ENCODE measurements at places on chromosomes 16 and 17.
A peak's percentile ranks its signal among the peaks of the same experiment; 100 is the strongest.

GRCh38 chr17:77676237-77676661 lies 282.3 kb upstream of the TNRC6C start:
- DNase-seq = no peak

DNA sequence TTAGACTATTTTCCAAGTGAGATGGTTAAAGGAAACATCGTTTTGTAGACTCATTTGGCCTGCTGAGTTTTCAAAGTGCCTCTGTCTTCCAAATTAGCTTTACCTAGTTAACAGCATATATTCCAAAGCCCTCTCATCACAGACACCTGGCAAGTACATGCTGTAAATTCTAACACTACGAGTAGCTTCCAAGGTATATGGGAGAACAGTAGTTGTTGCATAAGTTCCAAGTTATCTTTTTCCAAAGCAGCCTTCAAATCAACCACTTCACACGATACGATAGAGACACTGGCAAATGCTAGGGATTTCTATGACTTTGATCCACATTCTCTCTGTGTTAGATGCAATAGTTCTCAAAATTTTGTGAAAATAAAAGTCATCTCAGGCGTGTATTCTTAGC lies 299.3 kb downstream of the CNTNAP4 start:
- DNase-seq = no peak

DNA sequence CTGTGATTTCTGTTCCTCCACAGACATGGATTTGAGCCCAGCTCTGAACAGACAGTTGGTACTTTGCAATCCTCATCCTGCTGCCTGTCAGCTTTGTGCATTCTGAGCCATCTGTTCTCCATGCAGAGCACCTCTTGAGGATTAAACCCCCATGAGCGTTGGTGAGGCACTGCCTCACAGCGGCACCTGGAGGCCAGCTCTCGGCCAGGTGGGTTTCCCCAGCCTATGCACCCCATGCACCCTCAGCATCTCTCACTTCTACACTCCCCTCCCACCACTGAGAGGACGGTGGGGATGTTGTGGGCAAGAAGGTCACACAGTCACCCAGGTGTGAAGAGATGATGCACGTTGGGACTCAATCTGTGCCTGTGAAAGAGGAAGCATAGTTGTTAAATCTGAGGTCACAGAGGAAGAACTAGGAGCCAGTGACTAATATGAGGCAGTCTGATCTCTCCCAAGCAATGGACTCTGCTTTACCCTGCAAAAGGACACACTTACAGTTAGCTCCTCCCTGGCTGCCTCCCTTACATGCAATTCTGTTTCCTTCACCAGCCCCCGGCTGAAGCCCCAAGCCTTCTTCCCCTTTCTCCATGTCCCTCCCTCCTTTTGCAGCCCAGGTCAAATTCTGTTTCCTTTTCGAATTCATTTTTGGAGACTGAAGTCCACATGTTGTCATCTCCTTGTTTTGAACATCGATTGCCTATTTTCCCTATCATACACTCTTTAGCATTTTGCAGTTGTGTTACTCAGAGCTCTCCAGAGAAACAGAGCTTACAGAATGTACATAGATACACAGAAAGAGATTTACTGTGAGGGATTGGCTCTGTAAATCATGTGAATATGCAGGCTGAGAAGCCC lies 58.5 kb downstream of the HS3ST3B1 start:
- DNase-seq = no peak

GRCh38 chr17:75232786-75233185 lies 27.3 kb downstream of the NUP85 start:
- no peak for DNase-seq

DNA sequence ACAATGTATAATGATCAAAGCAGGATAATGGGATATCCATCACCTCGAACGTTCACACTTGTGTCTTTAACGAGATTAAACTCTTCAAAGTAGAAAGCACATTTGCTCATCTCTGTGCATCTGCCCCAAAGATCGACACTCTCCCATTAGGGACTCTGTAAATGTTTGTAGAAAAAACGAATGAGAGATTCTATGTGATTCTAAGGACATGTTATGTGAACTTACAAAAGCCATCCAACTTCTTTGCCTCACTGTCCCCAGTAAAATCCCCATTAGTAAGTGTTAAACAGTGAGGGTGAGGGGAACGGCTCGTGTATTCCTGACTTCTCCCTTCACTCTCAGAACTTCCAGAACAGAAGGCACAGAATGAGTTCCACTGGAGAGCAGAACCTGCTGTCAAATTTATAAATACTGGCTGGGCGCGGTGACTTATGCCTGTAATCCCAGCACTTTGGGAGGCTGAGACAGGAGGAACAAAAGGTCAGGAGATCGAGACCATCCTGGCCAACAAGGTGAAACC lies 134.1 kb downstream of the WSCD1 start:
- DNase-seq = no peak

DNA sequence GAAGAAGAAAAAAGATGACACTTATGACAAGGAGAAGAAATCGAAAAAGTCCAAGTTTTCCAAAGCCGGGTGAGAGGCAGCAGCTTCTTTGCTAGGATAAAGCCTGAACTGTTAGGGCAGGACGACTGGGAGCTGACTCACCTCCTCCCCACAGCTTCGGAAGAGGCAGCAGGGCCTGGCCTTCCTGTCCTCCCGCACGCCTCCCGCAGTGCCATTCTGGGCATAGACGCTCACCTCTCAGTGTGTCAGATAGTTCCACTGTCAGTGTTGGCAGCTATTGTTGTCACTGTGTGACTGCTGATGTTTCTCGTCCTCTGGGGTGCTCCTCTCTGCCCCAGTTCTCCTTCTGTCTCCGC lies 12.6 kb downstream of the UBN1 start:
- peak; percentile 9 for DNase-seq

GRCh38 chr17:42282478-42283080 lies 5.7 kb upstream of the STAT5A start:
- no peak for DNase-seq

DNA sequence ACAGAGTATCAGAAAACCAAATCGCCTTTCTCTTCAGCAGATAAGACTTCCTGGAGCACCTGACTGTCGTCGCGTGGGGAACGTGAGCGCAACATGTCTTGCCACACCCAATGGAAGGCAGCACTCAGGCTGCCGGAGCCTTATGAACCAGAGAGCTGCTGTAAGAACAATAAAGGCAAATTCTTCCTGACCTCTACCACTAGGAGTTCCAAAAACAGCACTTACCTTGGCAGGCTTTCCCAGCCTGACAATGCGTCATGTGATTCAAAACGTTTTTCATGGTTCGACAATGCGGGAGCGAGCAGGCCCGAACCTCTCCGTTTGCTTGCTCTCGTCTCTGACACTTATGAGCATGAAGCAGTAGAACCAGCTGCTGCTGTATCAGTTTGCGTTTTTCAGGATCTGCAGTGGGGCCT lies 75.8 kb upstream of the TRAP1 start:
- DNase-seq = no peak

- DNase-seq = peak; percentile 50
Measured at GRCh38 chr16:84065536-84066132, 23.0 kb upstream of the SLC38A8 start.

DNA sequence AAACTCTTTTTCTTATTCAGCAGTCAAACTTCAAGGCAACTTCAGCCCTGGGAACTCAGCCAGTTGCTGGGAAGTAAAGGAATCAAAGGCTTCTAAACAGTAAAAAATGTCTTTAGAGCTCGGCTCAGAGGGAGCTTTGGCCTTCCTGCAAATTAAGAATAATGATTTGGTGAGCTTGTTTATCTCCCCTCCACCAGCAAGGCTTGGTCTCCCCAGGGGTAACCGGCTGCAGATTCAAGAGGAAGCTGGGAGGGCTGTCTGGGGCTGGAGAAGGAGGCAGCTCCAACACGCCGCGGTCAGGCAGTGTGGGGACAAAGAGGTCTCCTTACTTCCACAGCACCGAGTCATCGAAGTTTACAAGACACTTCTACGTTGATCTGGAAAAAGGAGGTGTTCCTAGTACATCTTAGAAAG lies 17.7 kb upstream of the DOC2B start:
- DNase-seq = peak; percentile 12

DNA sequence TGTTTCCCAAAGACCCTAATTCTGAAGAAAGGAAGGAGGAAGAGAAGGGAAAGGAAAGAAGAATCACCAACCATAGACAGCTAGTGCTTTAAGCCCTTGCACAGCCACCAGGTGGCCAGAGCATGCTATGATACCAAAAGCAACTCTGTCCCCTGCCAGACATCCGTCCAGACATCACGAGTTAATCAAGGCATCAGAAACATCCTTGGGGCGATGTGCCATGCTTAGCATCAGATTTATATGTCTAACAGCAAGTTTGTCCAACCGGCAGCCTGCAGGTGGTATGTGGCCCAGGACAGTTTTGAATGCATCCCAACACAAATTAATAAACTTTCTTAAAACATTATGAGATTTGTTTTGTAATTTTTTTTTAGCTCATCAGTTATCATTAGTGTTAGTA lies 2.9 kb upstream of the CRYBA1 start:
- DNase-seq = peak; percentile 45

DNA sequence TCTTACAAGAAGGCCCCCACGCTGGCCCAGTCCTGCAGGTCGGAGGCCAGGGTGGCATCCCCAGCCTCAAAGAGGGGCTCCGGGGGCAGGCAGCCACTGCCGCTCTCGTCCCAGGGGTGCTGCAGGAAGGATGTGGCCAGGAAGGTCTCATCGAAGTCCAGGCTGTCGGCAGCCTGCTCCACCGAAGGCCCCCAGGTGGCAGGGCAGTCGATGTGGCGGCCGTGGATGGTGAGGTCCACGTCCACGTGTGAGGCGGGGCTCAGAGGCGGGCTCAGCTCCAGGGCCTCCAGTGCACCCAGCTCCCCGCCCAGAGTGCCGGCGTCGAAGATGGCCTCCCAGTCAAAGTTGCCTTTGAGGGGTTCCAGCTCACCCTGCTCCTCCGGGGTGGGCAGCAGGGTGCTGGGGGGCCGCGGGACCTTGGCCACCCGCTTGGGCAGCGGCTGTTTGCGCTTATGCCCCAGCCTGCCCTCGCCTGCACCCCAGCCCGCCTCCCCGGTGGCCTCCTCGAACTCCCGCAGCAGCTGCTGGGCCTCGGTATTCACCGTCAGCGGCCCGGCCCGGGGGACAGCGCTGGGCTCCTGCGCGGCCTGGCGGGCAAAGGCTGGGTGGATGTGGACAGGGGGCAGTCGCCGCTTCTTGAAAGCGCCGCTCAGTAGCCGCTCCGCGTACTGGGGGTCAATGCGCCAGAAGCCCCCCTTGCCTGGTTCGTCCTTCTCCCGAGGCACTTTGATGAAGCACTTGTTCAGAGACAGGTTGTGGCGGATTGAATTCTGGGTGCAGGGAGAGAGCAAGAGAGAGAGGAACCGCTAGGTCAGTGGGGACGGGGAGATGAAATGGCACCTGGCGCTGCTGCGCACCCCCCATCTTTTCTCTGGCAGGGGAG lies 3.5 kb downstream of the FOXJ1 start:
- no peak for DNase-seq

DNA sequence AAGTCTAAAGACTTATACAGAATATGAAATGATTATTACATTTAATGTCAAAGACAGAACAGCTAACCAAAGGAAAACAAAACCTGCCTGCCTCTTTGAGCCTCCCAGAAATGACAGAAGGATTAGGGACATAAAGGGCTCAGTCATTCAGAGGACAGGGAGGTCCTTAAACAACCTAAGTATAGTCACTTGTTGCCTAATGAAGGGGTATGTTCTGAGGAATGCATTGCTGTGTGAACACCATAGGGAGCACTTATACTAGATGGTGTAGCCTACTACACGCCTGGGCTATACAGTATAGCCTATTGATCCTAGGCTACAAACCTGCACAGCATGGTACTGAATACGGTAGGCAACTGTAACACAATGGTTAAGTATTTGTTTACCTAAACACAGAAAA lies 106.4 kb downstream of the PARN start:
- no peak for DNase-seq

- no peak for DNase-seq
Measured at GRCh38 chr16:22664561-22664997, 149.4 kb upstream of the HS3ST2 start.

DNA sequence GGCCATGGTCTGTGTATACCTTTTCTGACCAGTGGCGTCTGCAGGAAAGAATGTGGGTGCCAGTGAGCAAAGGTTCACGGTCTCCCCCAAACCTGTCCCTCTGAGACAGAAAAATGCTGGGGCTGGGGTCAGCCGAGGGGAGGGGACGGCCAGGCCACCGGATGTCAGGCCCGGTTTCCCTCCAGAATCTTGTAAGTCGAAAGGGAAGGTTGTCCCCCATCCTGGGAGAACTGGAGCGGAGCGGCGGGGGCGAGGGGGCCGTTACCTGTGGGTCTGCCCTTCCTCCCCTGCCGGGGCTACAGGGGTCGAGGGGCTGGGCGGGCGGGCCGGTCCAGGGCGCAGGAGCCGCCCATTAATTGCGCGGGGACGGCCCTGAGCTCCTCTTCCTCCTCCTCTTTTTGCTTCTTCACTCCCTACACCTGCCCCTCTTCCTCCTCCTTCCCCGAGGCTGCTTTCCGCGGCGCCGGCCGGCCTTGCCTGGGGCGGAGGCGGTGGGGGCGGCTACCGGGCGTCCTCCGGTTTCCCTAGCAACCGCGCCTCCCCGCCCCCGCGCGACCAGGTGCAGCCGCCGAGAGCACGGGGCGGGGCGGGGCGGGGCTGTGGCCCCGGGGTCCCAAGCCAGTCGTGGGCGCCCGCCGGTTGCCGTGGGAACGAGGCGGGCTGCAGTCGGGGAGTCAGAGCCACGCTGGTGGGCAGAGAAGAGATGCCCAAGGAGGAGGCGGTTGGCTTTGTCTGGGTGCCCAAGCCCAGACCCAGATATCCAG lies at the start of gene MARCHF10:
Gene MARCHF10 (minus strand): TSS at position 503 of the 764 bp plus-strand sequence. CDS start 6,579 bp downstream, outside the sequence.
- DNase-seq = peak; percentile 23

GRCh38 chr16:75112734-75113491 lies 3.7 kb downstream of the LDHD start:
- DNase-seq = no peak

GRCh38 chr17:48051706-48052486 lies 3.7 kb downstream of the NFE2L1 start:
- DNase-seq = peak; percentile 52

- DNase-seq = no peak
Measured at GRCh38 chr17:55186937-55187770, 77.6 kb upstream of the HLF start.

- no peak for DNase-seq
Measured at GRCh38 chr17:13087802-13088201, 70.0 kb upstream of the ELAC2 start.

GRCh38 chr17:39995438-39995837 lies 14.8 kb downstream of the PSMD3 start:
- DNase-seq = no peak

DNA sequence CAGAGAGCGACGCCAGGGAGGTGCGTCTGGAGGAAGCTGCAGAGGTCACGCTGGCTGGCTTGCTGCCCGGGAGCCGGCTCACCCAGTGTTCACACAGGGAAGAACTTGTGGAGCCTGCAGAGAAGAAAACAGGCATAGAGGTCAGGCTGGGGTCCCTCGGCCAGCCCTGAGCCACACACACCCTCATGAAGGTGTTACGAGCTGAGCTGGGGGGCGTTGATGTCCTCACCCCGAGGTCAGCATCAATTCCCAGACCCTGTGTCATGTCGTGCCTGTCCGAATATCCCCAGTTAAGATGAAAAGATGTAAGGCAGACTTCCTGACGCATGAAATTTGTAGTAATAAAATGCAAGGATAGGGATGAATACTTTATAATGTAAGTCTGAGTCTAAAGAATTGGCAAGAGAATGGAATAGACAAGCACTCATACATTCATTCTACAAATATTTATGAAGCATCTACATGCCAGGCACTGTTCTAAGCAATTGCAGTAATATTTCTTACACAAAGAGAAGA lies 77.1 kb downstream of the USP31 start:
- peak; percentile 70 for DNase-seq

Data from EL (cell line).